ENCODE measurements at places on chromosomes 7 and 10.

DNA sequence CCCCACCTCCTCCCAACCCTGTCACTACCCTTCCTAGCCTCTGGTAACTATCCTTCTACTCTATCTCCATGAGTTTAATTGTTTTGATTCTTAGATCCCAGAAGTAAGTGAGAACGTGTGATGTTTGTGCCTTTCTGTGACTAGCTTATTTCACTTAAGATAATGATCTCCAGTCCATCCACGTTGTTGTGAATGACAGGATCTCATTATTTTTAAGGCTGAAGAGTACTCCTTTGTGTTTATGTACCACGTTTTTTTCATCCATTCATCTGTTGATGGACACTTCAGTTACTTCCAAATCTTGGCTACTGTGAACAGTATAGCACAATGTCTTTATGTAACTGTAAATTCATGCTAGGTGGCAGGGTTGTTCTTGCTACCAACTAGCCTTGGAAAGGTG is 461.6 kb downstream of the PLXDC2 start:
- DNase-seq: no peak

GRCh38 chr7:41858201-41858600 is 155.3 kb upstream of the INHBA start:
- DNase-seq: no peak

GRCh38 chr10:13831711-13832141 is 245.0 kb downstream of the PRPF18 start:
- no peak for DNase-seq

DNA sequence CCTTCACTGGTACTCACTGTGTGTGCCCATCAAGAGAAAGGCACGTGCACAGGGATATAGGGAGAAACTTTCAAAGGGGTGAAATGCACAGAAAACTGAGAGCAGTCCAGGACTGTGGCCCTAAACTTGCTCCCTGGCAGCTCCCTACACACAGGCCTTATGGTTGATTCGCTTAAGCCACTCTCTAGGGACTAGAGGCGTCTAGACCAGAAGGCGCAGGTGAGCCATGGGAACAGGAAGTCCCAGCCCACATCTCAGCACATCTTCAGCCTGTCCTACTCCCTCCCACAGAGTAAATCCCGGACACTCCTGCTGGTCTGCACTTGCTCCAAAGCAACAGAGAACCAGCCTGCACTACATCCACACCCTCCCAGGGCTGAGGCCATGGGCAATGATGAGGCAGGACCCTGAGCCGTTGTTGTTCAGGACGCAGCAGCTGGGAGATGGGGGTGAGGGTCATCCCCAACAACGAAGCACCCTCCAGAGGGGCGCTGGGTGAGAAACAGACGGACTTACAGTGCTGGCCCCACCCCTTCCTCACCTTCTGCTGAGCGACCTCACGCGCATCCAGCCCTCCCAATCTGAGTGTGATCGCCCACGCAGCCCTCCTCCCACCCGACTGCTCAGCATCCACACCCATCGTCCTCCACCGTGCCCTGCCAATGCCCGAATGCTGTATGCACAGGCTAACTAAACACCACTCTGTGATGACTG is 109.3 kb downstream of the TNS3 start:
- DNase-seq: no peak

GRCh38 chr10:104589431-104589830 is 51.7 kb upstream of the SORCS3 start:
- DNase-seq: no peak

DNA sequence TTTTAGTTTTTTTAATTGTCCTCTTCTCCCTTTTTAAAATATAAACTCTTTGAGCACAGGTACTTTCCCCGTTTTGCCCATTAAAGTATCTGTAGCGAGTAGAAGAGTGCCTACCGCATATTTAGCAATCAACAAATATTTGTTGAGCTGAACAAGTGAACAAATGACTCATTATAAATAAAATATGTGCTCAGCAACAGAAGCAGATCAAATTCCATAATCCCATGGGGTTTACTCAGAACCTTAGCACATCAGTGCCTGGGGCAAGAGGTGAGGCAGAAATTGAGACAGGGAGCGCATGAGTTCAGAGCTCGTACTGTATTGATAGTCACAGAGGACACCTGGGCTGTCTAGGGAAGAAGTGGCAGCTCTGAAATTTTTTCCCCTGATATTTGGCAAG is 161.0 kb downstream of the SEM1 start:
- no peak for DNase-seq

- DNase-seq: no peak
Observed at GRCh38 chr10:21514818-21515351, 10.6 kb downstream of the SKIDA1 start.

DNA sequence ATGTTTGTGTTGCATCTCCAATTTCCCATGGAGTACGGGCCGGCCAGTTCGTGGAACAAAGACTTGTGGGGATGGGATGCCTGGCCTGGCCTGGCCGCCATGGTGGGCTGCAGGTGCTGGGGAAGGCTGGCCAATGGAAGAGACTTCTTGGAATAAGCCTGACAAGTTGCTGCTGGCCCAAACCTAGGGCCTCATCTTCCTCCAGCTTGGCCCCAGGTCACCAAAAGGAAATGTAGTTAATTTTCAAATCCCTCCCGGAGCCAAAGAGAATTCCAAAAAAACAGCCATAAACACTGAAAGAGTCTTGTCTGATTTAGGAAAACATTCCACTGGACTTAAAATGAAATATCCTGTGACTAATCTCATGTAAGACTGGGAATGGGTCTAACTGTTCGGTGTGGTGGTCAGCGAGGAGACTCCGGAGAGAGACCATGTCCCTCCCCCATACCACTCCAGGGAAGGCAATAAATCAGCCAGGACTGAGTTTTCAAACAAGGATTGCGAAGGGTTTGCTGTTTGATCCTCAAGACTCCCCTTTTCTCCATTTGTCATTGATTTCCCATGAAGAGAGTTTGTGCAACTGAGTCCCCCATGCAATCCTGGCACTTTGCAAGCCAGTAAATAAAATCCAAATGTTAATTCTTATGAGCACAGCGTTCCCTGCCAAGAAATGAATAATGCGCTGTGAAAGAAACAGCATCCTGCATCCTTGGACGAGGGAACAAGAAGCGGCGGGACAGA is 128.7 kb upstream of the HABP2 start:
- no peak for DNase-seq

GRCh38 chr10:83166344-83166743 is 973.0 kb upstream of the GHITM start:
- no peak for DNase-seq

DNA sequence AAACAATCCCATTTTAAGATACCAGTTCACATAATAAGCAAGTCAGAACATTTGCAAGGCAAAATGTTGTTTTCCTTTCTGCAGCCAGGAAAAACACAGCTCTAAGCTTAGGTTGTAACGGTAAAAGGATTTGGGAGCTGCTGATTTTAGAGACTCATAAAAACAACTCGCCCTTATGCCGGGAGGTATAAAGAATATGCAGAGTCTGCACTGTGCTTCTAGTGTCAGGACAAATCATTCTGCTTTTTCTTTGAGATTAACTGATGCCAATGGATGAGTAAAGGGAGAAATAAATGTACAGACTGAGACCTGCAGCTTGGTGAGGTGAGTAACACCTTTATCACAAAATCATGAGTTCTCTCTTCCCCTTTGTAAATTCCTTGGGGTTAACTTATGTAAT is 2.0 kb upstream of the SFR1 start:
- peak; percentile 35 for DNase-seq

DNA sequence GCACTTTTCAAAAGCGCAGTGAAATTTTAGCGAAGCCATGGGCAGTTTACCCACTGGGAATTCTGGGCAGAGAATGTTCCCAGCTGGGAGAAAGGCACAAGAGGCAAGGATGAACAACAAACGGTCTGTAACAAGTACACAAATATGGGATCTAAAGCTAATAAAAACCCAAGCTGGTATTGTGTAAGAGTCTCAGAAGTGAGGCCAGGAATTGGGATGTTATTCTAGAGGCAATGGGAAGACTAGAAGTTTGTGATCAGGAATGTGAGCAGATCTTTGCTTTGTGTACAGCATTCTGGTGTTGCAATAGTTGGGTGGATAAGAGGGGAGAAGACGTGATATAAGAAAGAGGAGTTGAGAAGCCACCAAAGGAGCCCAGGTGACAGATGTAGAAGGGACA is 15.0 kb downstream of the FZD9 start:
- no peak for DNase-seq

DNA sequence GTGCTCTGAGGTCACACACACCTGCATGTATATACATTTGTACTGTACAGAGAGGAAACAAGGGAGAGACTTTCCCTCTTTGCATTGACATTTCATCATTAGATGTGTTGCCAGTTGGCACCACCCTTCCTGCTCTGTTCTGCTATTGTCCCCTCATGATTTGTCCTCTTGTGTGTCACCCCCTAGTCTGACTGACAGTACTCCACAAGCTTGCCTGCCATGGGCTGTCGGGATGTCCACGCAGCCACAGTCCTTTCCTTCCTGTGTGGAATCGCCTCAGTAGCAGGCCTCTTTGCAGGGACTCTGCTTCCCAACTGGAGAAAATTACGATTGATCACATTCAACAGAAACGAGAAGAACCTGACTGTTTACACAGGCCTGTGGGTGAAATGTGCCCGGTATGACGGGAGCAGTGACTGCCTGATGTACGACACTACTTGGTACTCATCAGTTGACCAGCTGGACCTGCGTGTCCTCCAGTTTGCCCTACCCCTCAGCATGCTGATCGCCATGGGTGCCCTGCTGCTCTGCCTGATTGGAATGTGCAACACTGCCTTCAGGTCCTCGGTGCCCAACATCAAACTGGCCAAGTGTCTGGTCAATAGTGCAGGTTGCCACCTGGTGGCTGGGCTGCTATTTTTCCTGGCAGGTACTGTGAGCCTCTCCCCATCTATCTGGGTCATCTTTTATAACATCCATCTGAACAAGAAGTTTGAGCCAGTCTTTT is 9.4 kb downstream of the CLDN12 start:
- no peak for DNase-seq

DNA sequence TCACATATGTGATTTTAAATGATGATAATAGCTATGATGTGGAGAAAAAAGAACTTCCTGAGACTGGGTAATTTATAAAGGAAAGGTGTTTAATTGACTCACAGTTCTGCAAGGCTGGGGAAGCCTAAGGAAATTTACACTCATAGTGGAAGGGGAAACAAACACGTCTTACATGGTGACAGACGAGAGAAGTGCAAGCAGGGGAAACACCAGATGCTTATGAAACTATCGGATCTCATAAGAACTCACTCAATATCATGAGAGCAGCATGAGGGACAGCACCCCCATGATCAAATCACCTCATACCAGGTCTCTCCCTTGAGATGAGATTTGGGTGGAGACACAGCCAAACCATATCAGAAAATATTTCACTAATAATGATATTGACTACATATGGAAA is 4.1 kb upstream of the LIPN start:
- DNase-seq: no peak

DNA sequence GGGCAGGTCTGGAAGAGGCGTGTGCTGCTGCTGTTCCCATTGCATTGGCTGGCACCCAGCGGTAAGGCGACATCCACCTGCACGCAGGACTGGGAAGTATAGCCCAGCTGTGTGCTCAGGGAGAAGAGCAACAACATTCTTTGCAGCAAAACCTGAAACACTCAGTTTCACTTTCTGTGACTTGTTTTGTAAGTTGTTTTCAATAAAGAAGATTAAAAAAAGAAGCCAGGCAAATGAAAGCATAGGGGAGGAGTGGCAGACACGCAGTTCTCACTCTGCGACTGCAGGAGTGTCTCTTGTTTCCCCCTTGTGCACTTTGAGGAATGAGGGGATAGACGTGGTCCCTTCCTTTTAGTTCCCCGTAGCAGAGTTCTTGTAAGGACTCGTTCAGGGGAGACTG is 5.8 kb downstream of the FBH1 start:
- DNase-seq: no peak

DNA sequence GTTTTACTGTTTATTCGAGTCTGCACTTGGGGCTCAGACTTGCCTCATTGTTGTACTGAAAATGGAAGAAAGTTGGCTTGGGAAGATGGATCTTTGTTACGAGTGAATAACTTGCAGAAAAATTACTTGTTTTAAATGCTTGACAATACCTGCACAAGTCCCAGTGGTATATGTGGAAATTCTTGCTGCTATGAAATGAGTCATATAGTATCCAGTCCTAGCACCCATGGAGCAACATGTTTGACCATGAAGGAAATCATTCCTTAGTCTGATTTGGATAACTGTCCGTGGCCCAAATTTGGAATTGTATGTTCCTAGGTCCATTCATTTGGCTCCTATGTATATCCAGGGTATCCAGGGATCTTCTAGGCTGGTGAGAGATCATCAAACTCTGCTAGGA is 1096.8 kb downstream of the KCNMA1 start:
- no peak for DNase-seq
